T-helper 9 cell (primary cell): ENCODE measurements at places on chromosomes 1 and 21.

DNA sequence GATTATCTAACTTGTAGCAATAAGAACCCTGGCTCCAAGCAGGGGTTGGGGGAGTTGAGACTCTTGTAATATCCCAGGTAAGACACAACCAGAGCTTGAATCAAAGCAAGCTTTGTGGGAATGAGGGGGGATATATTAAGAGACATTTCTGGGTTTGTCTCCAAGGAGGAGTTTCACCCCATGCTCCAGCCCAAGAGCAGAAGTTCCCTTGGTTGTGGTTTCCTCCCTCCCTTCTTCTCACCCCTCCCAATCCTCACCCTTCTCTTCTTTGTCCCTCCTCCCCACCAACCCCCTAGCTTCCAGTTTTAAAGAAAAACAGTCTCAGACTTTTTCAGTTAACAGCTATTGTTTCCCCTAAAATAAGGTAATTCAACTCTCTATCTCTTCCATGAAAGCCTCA lies 11.9 kb downstream of the TRAF3IP3 start:
- DNase-seq, result no peak

DNA sequence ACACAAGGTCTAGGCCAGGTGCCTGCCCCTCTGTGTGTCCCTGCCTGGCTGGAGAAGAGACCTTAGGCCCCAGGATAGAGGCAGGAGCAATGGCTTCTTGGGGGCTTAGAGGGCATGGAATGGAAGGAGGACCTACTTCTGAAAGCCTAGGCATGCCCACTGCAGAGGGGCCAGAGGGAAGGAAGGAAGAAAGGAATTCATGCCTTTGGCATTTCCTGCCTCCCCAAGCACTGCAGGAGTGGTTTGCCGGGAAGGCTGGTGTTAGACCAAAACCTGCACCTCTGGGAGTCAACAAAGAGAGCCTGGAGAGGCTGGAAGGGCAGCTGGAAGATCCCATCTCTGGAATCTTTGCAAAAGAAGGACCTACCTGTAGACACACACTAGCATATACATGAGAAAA lies 50.7 kb upstream of the KCNE2 start:
- DNase-seq, result no peak

DNA sequence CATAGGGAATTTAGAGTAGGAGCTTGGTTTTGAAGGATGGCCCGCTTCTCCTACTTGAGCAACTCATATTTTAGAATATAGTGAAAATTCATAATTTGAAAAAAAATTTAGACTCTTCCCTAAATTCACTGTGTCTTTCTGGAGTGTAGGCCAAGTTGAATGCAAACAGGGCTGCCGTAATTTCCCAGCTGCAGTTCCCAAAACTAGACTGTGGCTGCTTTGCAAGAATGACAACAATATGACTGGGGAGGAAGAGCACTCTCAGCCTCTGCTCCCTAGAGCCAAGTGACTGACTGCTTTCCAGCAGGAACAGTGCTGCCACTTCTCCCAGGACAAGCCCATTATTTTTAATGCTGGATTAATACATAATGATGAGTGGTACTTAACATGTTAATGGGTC lies 209.0 kb downstream of the RHOU start:
- DNase-seq, result no peak

GRCh38 chr1:64471218-64472039 lies 1.5 kb downstream of the CACHD1 start:
- no peak for DNase-seq

DNA sequence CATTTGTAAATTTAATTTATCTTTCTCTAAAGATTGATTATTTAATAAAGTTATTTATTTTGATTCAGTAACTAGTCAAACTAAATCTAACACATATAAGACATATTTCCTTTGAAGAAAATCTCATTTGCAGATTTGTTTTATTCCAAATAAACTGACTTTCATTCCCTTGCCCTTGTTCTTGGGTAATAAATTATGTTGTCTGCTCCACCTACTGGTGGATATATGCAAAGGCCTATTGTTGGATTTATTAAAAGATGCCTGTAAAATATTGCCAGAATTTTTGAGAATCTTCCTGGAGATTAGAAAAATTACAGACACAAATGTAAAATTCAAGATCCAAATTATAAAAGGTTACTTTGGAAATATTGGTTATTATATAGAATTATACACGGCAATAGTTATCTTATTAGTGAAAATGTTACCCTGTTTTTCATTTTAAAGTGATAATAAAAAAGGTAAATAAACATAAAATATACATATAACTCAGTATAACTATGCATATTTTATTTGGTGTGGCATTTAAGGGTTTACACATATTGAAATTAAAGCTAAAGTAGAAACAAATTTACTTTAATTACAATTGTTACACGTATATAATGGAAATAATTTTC lies 116.1 kb downstream of the SPATA17 start:
- DNase-seq, result no peak

- DNase-seq, result no peak
Measured at GRCh38 chr1:196063294-196063693, 544.9 kb downstream of the KCNT2 start.

- no peak for DNase-seq
Measured at GRCh38 chr1:54227891-54228310, 27.9 kb downstream of the MRPL37 start.

GRCh38 chr1:12502336-12503109 lies 115.5 kb downstream of the DHRS3 start:
- DNase-seq, result no peak

DNA sequence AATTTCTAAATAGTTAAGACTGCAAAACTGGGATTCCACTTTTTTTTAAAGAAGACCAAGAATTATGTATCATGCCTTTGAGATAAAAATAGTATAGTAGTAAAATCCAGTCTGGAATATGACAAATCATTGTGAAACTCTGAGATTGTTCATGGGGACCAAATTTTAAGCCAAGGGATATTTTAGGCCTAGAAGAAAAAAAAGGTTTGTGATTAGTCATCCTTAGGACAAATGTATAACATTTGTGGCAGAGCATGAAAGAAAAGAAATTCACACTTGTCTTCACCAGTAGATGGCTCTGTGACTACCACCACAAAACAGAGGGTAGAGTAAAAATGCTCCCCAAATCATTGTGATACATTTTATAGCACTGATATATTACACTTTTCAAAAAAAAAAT lies 226.1 kb downstream of the KCTD3 start:
- no peak for DNase-seq

- no peak for DNase-seq
Measured at GRCh38 chr21:32496568-32496967, 84.1 kb downstream of the EVA1C start.

DNA sequence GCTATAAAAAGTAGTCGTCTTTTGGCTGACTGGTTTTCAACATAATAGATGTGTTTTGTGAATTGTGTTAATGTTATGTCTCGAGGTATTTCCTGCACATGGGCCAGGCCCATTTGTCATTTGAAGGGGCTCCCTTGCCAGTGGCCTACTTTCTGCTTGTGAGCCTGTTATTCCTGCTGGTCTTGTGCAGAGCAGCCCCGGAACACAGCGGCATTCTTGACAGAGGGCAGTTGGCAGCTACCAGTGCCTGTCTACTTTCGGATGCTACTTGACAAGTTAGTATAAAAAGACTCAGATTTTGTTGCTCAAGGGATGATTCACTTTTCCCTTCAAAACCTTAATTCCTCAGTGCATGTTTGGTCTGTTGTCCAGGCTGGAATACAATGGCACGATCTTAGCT lies 28.5 kb downstream of the PGM1 start:
- DNase-seq, result no peak

- no peak for DNase-seq
Measured at GRCh38 chr1:20190256-20191160, 4.2 kb upstream of the PLA2G2C start.

GRCh38 chr1:93680076-93680419 lies 1.6 kb downstream of the BCAR3 start:
- DNase-seq, result no peak

GRCh38 chr1:38612951-38613350 lies 246.6 kb downstream of the RRAGC start:
- DNase-seq, result no peak

DNA sequence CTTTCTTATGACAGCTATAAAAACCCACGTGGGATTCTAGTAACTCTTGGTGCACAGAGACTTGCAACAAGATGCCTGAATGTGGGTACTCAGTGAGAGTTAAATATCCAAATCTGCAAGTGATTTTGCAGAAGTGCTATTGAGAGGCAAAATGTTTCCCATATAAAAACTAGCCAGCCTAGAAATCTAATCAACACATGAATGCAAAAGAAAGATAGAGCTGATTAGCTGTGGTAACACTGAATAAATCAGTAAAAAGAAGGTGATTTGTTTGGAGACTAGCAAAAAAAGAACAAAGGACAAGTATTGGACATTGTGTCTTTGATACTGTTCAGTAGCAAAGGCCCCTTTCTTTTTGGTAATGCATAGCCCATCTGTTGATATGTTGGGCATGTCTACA lies 213.7 kb upstream of the SGIP1 start:
- DNase-seq, result no peak

DNA sequence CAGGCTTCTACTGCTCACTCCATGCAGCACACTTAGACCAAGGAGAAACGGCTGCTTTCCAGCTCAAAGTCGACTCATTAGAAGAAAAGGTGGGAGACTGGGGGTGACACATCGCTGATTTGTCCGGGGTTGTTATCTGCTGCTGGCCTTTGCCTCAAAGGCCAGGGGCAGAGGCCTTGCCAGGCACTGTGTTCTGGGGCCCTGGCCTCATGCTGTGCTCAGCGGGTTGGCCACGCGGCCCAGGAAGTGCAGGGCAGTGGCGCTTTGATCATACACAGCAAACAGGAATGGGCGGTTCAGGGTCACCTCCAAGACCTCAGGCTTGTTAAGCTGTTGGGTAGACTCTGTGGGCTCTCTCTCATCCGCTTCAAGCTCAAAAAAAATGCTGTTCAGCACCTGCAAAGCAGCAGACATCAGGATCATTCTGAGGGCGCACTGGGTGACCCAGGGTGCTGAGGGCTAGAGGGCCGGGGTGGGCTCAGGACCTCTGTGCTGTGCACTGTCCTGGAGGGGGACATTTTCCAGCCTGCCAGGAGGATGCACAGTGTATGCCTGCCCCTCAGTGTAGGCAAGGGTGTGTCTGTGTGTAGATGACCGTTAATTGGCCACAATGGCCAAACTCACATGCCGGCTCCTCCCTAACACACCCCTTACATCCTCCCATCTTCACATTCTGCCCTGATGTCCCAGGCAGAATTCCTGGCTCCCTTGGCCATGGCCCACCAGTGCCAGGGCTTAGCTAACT lies 10.8 kb downstream of the AGT start:
- DNase-seq, result no peak

DNA sequence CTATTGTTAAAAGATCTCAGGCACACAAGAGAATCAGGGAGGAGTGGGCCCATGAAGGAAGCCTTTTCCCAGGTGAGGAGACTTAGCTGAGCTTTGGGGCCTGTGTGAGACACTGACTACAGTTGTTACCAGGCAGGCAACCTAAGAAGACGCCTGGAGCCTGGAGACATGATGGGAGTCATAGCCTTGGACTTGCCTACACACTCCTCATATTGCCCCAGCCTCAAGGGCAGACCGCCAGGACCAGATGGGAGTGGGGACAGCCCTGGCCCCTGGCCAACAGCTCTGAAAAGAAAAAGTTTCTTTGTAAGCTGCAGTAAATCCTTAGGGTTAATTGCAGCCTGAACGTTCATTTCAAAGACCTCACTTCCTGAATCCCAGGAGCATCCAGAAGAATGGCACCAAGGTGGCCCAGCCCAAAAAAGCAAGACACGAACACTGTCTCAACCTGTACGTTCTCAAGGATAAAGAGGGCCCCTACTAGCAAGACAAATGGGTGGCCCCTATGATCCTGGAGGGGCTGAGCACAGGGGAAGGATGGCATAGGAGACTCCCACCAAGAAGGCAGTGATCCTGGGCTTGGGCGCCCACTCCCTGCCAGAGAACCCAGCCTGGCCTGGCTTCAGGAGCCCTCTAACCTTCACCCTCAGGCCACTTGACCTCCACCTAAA lies 33.2 kb upstream of the BTG2 start:
- DNase-seq, result no peak

- no peak for DNase-seq
Measured at GRCh38 chr1:239098400-239099037, 287.8 kb upstream of the CHRM3 start.

DNA sequence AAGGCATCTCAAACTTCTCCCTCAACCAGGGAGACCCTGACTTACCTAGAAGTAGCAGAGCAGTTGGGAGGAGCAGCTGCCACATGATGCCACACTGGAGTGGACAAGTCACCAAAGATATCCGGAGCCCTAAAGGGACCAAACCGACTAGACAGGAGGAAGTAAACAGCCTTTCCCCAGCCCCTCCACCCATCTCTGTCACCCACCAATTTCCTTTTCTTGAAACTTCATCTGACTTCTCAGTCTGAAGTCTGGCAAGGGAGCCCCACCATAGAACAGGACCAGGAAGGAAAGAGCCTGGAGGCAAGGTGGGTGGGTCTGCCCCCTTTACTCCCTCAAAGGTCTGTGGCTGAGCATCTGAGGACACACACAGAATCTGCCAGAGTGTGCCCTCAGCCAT lies at the start of gene FCGR3A:
Gene FCGR3A, minus strand, starts transcription at position 167 of the 400 bp plus-strand sequence. Its CDS starts 82 bp downstream, at position 85.
- no peak for DNase-seq

GRCh38 chr1:19468397-19468956 lies 16.9 kb downstream of the CAPZB start:
- peak; percentile 48 for DNase-seq

GRCh38 chr1:192698731-192699130 lies 62.8 kb downstream of the RGS13 start:
- DNase-seq, result no peak

DNA sequence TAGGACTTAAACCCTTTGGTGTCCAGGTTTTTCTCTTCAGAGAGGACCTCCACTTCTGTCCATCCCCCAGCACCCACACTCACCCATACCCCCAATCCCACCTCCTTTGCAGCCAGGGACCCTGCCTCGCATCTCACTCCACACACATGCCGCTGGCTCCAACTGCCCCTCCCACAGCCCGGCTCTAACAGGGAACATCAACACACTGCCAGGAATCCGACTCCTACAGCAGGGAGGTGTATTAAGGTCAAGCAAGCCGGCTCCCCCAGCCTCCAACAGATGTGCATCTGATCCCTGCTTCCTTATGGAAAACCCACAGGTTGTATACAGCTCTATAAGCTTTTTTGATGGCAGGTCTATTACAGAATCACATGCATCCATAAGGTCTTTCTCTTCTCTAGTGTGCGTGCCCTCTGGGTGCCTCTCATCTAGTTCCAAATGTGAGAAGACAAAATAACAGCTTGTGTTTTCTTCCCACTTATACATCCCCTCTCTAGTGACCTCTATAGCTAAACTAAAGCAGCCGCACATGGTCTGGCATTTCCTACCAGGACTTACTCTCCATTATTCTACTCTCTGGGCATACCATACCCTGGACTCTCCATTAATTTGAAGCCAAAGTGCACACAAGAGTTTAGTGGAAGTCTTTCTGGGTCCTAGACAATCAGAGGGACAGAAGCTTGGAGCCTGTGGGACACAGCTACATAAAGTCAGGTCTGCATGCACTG lies 16.3 kb downstream of the PIK3C2B start:
- no peak for DNase-seq

GRCh38 chr21:42653231-42654061 lies at the start of gene PDE9A:
TSS of gene PDE9A (plus strand) at chr21:42653621. CDS start at chr21:42653815, 194 bp downstream.
- DNase-seq, result no peak

GRCh38 chr1:91601554-91602376 lies 101.1 kb downstream of the CDC7 start:
- no peak for DNase-seq

GRCh38 chr1:109385417-109385816 lies 12.3 kb downstream of the SORT1 start:
- no peak for DNase-seq

GRCh38 chr1:181097242-181097641 lies 8.7 kb downstream of the IER5 start:
- DNase-seq, result no peak

- no peak for DNase-seq
Measured at GRCh38 chr1:219927956-219928790, at the start of gene SLC30A10. TSS of gene SLC30A10 (minus strand) at chr1:219928557. CDS start at chr1:219928440, 117 bp downstream.
